ENCODE measurements at places on chromosomes 1 and 21. TPM values are rescaled to one million over a fixed set of nuclear protein-coding genes. Genes with fewer than 3 reads are reported as not detected.

PCNX2 gene
- total RNA-seq, result 24.4 TPM

MASP2 gene
- total RNA-seq, result 0.18 TPM

LCE1F gene
- total RNA-seq, result not detected

CASQ2 gene
- not detected for total RNA-seq

MNDA gene
- total RNA-seq, result not detected

FCRL2 gene
- total RNA-seq, result not detected

APCS gene
- not detected for total RNA-seq

NOC2L gene
- 90.7 TPM for total RNA-seq

NUP210L gene
- 0.09 TPM for total RNA-seq

DCST2 gene
- total RNA-seq, result 0.23 TPM

IL22RA1 gene
- not detected for total RNA-seq

LCE6A gene
- total RNA-seq, result not detected

FAM110D gene
- total RNA-seq, result not detected

FNBP1L gene
- 0.20 TPM for total RNA-seq

PCP4 gene
- not detected for total RNA-seq

TNFSF18 gene
- not detected for total RNA-seq

LHX8 gene
- total RNA-seq, result not detected

CCDC27 gene
- not detected for total RNA-seq

NPHS2 gene
- total RNA-seq, result not detected

SLC2A1 gene
- total RNA-seq, result 102 TPM

RGS16 gene
- total RNA-seq, result 10.2 TPM

TMEM54 gene
- not detected for total RNA-seq

SPRR2B gene
- total RNA-seq, result not detected

MARK1 gene
- total RNA-seq, result not detected

ZZZ3 gene
- total RNA-seq, result 39.8 TPM

BACH1 gene
- total RNA-seq, result 25.2 TPM

NHLH1 gene
- 0.68 TPM for total RNA-seq

SPATA1 gene
- 1.0 TPM for total RNA-seq

OR2T11 gene
- total RNA-seq, result not detected

IL12RB2 gene
- 27.8 TPM for total RNA-seq

KRTAP19-2 gene
- total RNA-seq, result not detected

VTCN1 gene
- not detected for total RNA-seq

IGSF9 gene
- total RNA-seq, result not detected

PLPPR4 gene
- total RNA-seq, result not detected

CAPN8 gene
- total RNA-seq, result not detected

ATAD3B gene
- 49.2 TPM for total RNA-seq

CFHR2 gene
- not detected for total RNA-seq

CNTN2 gene
- total RNA-seq, result not detected

S100A3 gene
- not detected for total RNA-seq

GPR37L1 gene
- total RNA-seq, result not detected

SPEN gene
- 64.1 TPM for total RNA-seq

PTPN22 gene
- 68.7 TPM for total RNA-seq

OR2T33 gene
- total RNA-seq, result not detected

VHLL gene
- 0.30 TPM for total RNA-seq

SLC1A7 gene
- not detected for total RNA-seq

CACNA1S gene
- not detected for total RNA-seq

LCE2C gene
- not detected for total RNA-seq

THRAP3 gene
- 152 TPM for total RNA-seq
